ENCODE measurements at places on chromosomes 4 and X.
A peak's percentile ranks its signal among the peaks of the same experiment; 100 is the strongest.

DNA sequence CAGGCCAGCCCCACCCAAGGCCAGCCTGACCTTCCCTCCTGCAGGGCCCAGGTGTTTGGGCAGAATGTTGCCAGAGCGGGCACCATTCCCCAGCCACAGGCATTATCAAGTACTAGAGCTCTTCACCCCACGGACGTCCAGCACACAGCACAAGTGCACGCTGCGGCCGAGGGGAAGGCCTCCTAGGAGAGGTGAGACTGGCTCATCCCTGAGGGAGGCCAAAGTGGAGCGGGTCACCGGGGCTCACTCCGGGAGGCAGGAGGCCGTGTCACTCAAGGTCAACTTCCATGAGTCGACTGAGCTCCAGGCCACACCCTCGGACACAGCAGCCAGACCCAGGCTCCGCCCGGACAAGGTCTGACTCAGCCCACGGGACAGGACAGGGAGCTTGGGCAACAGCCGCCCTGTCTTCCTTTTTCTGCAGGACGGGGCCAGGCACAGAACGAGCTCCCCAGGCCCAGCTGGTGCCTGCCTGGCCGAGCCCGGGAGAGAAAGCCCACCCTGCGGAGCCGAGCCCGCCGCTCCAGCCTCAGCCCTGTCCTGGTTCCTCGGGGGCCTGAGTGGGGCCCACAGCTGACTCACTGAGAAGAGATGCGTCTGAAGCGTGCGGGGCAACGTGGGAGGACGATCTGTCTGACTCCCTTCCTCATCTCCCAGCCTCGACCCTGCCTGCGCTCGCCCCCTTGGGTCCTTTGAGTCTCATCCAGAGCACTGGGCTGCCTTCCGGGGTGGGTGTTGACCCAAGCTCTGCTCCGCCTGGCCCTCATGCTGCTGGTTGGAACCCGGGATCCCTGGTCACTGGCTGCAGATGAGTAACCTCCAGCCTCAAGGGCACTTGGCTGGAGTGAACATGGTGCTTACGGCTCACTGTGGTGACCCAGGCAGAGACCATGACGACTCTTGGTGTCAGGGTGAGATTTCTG, 1.6 kb downstream of the SLC49A3 start:
- DNase-seq, result peak; percentile 87

- no peak for DNase-seq
These were observed 8.9 kb downstream of the XAGE1A start for GRCh38 chrX:52504551-52504950.

- DNase-seq, result peak; percentile 78
These were observed 4.5 kb upstream of the CXCL9 start for GRCh38 chr4:76011700-76012387.

DNA sequence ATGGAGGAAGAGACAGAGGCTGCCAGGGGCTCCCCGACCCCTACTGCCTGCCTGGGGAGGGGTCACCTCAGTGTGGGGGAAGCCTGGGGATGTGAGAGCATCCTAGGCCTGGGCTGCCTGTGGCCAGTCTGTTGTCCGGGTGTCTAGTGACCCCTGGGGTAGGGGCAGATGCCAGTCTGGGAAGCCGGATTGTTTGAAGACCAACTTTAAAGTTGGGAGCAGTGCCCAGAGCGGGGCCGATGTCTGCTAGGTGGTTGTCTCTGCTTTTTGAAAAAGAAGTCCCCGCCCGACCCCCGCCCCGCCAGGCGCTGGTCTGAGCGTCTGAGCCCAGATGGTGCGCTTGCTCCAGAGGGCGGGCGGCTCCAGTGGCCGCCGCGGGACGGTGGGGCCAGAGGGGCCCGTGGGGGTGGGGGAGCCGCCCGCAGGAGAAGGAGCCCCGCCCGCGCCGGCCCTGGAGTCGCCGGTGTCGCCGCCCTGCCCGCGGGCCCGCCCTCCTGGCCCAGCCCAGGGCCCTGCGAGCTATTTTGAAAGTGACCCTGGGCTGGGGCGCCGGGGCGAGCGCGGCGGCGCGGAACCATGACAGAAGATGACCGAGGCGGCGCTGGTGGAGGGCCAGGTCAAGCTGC, at the start of gene DOK7:
TSS of gene DOK7 (plus strand) at position 517 of the 626 bp plus-strand sequence. CDS start at position 587, 70 bp downstream.
- DNase-seq, result no peak

- no peak for DNase-seq
These were observed 39.3 kb downstream of the PAGE1 start for GRCh38 chrX:49656533-49656932.

DNA sequence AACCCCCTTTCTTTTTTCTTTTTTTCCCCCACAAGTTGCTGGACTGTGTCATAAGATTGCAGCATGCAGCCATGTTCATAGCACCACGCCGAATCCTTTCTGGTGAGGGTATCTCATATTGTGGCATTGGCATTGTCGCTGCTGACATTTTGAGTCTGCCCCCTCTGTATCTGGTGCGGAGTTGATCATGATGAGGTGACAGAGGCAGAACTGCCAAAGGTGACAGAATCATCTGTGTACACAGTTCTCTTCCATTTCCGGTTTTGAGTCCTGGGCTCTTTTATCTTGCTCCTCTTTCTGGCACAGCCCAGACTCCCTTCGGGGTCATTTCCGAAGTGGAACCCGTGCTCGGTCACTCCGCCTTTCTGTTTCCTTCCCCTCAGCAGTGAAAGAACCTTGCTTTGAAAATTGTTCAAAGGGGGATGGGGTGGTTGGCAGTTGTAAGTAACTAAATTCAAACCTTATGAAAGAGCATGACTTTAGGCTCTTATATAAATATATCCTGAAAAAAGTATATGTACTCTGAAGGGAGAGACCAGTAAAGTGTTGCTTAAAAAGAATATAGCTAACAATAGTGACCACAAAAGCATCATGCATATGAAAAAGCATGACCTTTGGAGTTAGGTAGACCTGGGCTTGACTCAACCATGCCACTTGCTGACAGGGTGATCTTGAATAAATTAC, 55.0 kb upstream of the BMP2K start:
- DNase-seq, result no peak

GRCh38 chr4:107069049-107069448, 32.9 kb upstream of the DKK2 start:
- DNase-seq, result peak; percentile 40

DNA sequence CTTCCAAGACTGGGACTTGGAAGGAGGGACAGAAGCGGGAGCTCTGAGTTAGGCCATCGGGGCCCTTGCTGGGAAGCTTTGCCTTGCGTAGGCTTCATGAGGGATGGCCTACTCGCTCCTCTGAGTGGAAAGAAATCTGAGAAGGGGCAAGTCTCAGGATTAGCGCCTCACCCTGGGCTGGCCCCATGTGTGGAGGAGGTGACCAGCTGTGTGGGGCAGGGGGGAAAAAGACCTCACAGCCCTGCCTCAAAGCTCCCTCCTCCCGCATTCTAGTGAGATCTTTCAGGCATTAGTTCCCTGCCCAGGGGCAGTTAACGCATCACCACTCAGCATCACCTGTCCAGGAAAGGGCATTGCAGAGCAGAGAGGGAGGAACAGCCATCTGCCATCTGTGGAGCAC, 156.1 kb downstream of the ENPP6 start:
- no peak for DNase-seq

DNA sequence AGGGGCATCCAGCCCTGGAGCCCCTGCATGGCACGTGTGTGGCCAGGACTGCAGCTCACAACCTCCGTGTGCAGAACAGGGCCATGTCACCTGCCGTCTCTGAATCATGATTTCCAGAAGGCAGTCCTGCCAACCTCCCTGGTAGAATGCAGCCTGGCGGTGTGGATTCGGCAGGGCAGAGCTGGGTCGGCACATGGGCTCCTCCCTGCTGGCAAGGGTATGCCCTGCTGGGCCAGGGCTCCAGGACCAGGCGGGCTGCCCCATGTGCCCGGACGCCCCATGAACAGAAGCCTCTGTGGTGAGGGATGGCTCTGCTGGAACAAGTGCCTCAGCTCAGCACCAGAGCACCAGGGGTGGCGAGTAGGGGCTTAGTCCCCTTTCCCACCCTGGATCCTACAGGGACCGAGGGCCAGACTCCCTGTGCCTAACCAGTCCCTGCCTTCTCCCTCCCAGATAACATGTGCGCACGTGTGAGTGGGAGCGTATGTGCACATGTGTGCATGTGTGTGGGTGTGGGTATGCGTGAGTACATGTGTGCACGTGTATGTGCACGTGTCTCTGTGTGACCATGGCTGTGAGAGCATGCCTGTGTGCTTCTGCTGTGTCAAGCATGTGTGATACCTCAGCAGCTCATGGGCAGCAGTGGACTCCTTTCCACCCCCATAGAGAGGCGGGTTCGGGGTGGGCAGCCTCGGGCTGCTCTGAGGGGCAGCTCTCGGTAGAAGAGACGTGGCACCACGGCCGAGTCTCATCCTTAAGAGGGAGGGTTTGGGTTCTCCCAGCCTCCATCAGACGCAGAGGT, 10.3 kb upstream of the MXD4 start:
- DNase-seq, result no peak

GRCh38 chr4:112296949-112297880, at the start of gene ALPK1:
Gene ALPK1 (plus strand): TSS chr4:112297369.
- DNase-seq, result peak; percentile 93

GRCh38 chr4:121108557-121108956, 36.2 kb upstream of the NDNF start:
- no peak for DNase-seq
